ENCODE measurements at places on chromosomes 3 and 15.

- no peak for DNase-seq
Measured at GRCh38 chr15:98562331-98562937, 85.9 kb upstream of the IGF1R start.

DNA sequence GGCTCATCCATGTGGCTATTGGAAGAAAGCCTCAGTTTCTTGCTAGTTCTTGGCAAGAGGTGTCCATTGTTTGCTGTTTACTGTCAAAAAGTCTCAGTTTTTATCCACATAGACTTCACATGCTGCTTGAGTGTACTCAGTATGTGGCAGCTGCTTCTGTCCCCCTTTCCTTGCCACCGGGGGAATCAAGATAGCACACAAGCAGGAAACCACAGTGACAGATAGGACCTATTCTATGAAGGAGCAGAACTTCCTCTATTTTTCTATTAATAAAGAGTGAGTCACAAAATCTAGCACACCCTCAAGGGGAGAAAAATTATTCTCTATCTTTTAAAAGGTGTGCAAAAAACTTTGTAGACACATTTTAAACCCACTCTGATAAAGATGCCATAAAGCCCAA is 121.4 kb upstream of the GMNC start:
- DNase-seq, result no peak

- no peak for DNase-seq
Measured at GRCh38 chr3:58999774-59000160, 50.1 kb downstream of the CFAP20DC start.

- peak; percentile 2 for DNase-seq
Measured at GRCh38 chr3:56468184-56469106, at the start of gene ERC2. TSS of gene ERC2 (minus strand) at chr3:56468467.

DNA sequence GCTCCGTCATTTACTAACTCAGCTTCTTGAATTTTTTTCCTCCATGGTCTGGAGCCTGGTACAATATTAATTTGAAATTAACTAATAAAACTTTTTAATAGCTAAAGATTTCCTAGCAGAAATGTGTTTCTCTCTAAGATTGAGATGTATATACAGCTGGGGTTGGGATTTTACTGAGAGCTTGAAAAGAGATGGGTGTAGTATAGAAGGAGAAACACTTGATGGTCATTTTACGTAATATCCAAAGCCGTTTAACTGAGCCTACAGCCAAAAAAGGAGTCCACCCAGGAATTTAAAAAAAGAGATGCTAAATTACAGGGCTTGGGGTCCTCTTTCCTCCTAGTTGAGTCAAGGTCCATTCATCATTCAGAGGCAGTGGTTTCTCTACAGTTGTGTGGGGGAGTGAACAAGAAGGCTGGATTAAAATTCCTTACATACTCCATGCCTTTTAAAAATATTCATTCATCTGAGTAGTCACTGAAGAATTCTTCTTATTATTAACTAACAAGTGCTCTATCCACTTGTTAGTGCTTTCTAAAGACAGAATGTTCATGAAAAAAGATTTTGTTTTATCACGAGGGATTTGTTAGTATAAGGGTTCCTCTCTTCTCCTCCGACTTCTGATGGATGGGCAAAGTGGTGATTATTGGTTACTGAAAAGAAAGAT is 255.3 kb upstream of the IL12A start:
- DNase-seq, result no peak

DNA sequence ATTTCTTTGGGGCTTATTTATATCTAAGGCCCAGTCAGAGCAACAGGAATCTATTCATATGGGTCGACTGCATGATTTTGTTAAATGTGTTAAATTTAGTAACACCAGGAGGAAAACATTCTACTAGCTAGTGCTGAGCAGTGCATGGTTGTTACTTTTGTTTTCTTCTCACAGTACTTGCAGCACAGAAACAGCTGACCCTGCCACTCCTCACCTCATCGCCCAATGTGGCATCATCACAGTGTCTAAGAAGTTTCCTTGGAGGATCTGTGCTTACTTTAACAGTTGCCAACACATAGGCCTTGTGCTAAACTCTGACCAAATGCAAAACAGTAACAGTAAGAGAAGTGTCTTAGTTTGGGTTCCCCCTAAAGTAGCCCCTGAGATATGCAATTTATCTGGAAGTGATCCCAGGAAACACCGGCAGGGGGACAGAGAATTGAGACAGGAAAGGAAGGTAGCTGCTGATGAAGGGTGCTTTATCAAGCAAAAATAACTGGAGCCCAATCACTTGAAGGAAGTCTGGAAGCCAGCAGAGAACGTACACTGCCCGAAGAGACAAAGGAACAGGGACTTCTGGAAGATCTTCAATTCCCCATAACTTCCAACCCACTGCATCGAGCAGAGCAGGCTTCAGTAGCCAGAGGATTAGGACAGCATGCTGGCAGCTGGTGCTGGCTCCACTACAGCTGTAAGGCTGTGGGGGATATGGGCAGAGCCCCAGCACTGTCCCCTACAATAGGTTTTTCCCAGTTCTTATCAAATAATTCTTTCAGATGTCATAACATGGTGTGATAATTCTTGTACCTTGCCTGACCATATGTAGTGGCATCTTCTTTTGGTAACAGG is 36.0 kb upstream of the ULK4 start:
- no peak for DNase-seq

DNA sequence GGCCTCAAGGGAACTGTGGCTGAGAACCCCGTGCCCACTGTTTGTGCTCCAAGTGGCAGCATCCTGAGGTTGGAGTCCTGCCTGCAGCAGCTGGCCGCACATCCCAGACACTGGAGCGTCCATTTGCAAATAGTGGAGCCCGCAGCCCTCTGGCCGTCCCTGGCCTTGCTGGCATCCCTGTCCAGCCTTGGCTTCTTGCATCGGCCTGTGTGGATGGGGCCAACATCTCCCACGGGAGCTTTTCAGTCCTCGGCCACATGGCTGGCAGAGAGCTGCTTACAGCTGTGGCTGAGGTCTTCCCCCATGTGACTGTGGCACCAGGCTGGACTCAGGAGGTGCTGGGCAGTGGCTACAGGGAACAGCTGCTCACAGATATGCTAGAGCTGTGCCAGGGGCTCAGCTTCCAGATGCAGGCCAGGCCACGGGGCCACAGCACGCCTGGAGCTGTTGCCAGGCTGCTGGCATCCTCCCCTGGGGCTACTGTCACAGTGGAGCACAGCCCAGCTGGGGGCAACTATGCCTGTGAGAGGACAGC is 71.2 kb downstream of the FAM43A start:
- no peak for DNase-seq

DNA sequence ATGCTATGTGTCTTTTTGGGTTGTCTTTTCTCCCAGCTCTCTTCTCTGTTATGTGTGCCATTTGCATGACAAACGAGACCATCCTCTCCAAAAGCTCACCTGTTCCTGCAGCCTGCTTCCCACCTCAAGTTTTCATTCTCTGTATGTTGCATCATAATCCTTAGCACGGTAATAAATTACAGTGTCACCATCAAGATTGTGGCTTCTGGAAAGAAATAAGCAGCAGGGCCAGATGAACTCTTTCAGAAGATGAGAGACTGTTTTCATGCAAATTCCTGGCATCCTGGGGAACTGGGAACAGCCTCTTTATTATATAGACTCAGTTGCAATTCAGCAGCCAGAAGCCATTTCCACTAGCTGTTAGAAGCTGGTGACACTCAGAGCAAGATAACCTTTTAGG is 436.7 kb downstream of the EPHB1 start:
- no peak for DNase-seq

DNA sequence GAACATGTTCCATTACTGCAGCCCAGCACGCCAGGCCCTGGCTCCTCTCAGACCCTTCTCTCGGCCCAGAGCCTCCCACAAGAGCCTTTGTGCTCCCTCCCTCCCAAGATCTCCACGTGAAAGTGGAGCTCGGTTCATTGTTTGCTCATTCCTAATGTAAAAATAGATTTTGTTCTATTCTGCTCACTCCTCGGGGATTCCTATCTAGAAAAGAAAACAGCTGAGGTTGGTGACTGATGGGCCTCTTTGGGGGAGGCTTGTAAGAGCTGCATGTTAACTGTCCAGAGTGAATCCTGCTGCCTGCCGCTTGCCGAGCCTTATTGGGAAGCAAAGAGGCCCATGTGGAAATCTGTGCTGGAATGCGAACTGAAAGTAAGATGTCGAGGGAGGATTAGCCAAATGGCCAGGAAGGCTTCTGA is 267.1 kb downstream of the LRTM1 start:
- DNase-seq, result no peak

- DNase-seq, result peak; percentile 26
Measured at GRCh38 chr3:184740509-184741258, 28.8 kb upstream of the MAGEF1 start.

GRCh38 chr15:98324341-98324970 is 323.9 kb upstream of the IGF1R start:
- no peak for DNase-seq

- DNase-seq, result no peak
Measured at GRCh38 chr3:46935168-46935858, 41.2 kb downstream of the CCDC12 start.

DNA sequence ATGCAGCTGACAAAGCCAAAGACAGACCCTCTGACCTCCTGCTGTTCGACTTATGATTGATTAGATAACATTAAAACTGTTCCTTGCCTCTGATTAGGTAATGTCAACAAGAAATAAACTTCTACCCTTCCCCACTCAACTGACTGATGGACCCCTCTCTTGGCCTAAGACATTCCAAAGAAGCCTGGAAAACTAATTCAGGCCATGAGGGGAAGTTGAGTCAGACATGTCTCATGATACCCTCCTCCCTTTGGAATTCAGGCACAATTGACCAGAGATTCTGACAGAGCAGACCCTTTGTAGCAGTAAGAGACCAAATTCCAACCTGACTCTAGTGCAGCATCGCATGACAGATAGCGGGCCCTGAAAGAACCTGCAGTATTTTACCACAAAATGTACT is 354.5 kb downstream of the OCA2 start:
- DNase-seq, result no peak

GRCh38 chr3:16253601-16254000 is 11.1 kb downstream of the DPH3 start:
- no peak for DNase-seq

DNA sequence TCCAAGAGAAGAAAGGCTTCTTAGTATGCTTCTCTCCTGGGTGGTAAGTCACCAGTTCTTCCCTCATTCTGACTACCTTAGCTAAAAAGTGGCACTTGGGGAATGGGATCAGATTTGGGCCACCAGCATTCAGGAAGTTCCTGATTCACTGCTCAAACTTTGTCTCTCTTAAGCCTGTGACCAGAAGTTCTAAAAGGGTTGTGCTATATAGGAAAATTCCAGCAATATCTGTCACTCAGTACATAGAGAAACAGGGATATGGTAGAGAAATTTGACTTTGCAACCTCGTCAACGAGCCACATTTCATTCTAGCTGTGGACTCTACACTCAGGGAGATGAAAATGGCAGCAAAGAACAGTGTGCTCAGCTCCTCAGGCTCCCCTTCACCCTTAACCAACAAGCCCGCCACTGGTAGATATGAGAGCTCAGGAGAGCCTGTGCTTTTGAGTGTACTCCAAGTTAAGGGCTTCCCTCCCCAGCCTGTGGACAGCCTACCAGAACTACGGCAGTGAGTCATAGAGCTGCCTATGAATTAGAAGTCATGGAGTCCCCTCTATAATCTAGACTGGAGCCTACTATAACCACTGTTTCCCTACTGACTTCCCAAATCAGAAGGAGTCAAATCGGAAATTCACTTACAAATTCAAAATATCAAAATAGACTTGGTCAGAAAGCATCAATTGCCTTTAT is 52.6 kb upstream of the MYO5C start:
- no peak for DNase-seq

DNA sequence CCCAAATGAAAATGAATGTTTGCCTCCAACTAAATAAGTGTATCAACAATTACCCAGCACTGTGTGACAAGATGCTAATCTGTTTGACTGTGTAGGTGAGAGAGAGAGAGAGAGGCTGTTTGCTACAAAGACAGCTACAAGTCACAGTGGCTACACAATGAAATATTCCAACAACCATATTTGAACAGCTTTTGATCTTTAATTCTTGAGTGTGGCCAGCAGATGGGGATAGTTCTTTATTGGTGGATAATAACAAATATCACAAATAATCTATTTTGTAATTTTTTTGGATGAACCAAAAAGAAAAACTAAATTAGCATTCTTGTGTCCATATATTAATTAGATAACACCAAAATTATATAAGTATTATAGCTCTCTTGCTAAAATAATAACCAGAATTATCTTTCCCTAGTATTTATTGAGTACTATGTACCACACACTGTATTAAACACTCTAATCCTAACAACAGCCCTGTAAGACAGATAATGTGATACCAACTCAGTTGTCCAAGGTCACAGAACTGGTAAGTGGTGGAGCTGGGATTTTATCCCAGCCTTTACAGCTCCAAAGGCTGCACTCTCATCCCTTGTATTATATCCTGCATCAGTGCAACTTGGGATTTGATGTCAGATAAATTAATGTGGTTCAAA is 61.9 kb upstream of the C3orf80 start:
- no peak for DNase-seq

GRCh38 chr15:60374628-60375081 is 23.1 kb downstream of the ANXA2 start:
- DNase-seq, result no peak

DNA sequence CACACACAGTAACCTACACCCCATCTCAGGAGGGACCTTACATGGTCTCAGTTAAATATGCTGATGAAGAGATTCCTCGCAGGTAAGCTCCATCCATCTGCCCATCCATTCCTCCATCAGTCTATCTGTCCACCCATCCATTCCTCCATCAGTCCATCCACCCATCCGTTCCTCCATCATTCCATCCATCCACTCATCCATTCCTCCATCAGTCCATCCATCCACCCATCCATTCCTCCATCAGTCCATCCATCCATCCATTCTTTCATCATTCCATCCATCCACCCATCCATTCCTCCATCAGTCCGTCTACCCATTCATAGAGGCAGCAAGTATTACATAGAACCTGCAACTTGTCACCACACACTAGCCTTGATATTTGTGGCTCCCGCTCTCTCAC is 77.9 kb downstream of the DNASE1L3 start:
- no peak for DNase-seq

- no peak for DNase-seq
Measured at GRCh38 chr15:85026304-85027032, 44.8 kb downstream of the PDE8A start.

- no peak for DNase-seq
Measured at GRCh38 chr3:173826901-173827609, 429.5 kb downstream of the NLGN1 start.

DNA sequence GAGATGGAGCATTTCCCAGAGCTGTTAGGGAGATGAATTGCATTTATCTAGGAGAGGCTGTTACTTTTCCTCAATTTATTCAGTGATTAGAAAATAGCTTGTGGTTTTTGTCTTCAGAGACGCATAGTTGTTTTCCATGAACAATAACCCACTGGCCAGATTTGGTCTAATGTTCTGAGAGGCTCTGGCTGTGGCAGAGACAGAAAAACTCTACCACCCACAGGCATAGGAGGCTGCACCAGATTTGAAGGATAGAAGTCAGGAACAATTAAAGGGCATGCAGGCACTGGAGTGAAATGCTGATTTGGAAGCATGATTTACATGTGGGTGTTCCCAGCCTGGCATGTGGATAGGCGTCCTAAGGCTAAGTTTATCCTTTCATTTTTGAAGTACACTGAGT is 143.5 kb downstream of the NFKBIZ start:
- DNase-seq, result no peak
